NCI-H524 treated with DMSO at 0.1 percent for 48 hours (cell line): ENCODE measurements at places on chromosomes 16 and 17.

GRCh38 chr16:48326915-48327314 lies 58.3 kb downstream of the SIAH1 start:
- no peak for DNase-seq

DNA sequence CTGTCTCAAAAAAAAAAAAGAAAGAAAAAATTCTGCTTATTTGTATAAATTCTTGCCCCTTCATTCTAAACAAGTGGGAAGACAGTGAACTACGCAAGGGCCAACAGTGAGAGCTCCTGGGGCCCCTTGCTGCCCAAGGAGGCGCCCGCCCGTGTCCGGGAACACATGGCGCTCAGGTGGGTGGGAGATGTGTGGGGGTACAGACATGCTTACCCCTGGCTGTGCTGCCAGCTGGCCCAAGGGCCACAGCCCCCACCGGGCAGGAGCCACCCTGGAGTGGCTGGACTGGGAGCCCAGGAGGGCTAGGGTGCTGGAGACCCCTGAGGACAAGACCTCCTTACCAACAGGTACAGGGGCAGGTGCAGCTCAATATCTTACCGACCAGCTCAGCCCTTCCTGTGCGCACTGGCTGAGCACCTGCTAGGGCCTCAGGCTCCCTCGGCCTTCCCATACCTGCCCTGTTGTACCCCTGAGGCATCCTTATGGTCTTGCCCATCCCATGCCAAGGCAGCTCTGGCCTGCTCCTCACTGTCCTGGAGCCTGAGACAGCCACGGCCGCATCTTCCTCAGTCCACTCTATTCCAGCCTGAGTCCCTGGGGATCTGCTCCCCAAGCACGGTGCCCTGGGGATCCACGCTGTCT lies 56.2 kb downstream of the CCDC57 start:
- no peak for DNase-seq

DNA sequence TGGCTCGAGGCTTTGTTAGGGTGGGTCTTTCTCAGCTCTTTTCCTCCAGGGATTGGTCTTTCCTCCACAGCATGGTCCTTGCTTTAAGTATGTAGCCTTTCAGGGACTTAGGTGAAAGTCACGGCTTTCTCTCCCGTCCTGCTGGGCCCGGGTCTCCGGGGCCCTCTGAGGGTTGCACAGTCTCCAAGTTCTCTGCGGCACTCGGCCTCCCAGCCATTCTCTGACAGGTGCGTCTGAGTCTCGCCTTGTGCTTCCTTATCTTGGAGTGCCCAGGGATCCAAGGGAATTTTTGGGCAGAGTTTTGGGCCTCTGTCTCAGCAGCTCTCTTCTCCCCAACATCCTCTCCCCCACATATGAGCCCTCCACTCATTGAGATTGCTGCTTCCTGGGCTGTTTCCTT lies 36.6 kb downstream of the ZNF750 start:
- no peak for DNase-seq

DNA sequence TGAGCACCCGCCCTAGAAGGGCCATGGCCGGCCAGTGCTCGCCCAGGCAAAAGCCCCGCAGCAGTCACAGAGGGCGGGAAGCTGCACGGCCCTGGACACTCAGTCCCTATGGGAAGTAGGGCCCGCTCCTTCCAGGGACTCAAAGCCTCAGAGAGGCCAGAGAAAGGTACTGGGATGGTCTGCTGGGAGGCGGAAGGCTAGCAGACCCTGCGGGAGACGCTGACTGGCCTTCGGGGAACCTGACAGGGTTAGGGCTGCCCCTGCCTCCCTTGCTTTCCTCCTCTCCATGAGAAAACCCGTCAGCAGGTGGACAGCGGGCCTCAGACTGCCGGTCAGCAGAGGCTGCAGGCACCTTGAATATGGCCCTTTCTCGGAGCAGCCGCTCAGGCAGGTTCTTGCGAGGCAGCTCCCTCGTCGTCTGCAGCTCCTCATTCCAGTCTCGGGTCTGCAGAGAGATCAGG lies 11.5 kb downstream of the CLUH start:
- no peak for DNase-seq

DNA sequence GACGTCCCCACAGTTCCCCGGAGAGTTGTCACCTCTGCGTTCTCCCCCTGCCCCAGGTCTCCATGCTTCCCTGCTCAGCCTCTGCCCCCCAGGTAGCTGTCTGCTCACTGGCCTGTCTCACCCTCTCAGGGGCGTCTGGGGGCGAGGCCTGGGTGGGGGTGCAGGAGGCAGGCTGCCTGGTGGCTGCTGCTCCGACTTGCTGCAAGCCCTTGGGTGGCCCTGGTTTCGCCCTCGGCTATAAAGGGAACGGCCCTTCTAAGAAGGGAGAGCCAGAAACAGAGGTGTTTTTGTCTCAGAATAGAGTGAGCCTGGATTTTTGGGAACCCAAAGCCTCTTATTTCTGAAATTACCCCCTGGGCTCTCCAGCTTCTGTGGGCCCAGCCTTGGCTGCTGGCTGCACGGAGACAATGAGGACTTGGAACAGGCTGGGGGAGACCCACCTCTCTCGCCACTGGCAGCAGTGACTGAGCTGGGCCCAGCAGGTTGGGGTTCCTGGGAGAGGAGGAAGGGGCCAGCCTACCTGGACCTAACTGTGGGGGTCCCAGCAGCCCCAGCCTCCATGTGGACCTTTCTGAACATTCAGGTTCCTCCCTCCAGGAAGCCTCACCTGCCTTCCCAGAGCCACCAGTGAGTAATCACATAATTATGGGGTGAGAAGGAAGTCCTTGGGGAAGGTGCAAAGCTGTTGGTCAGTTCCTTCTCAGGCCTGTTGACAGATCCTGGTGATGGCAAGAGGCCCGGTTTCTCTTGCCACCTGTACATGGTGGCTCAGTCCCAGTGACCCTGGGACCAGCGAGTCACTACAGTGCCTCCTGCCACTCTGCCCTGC lies 15.5 kb upstream of the SPNS2 start:
- no peak for DNase-seq

DNA sequence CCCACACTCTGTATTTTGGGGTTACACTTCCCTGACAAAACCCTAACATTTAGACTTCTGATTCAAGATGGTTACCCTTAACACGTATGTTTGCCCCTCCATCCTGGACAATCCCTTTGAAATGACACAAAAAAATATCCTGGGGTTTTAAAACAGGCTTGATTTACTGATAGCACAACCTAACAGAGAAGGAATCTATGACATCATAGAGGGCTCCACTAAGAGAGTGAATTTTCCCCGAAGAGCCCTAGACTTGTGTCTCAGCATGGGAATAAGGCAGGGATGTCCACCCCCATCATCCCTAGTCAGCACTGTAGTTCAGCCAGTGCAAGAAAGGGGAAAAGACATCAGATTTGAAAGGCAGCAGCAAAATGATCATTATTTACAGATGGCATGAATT lies 15.8 kb upstream of the SRCIN1 start:
- DNase-seq, result no peak

GRCh38 chr17:75571885-75572215 lies 15.8 kb upstream of the MYO15B start:
- no peak for DNase-seq

DNA sequence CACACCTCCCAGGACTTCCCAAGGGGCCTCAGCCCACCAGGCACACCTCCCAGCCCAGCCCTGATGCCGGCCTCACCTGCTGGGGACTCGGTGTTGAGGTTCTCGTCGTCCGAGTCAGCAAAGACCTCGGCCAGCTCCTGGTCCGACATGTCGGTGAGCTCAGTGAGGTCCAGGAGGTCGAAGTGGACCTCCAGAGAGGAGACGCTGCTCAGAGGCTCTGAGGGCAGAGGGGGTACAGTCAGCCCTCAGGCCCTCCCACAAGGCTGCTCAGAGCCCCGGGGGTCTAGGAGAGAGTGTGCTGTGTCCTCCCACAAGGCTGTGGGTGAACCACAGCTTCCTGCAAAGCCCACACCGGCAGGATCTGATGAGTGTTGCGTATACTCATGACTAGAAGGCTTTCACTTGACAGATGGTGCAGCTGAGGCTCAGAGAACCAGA lies 10.5 kb downstream of the DBNDD1 start:
- DNase-seq, result no peak

DNA sequence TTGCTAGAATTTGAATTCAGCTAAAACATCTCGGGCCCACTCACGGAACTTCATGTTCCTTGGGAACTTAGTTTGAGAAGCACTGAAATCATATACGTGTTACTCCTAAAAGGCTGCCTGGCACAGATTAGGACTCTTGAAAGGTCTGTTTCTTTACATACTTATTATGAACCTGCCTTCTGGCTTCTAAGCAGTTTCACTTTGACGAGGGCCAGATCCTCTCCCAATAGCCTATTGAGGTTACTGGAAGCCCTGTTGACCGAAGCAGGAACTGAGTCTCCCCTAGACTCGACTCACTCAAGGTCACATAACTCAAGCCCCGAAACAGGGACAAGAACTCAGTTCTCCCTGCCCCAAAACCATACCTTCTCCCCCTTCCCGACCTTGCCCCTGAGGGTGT lies 121.9 kb upstream of the PLCG2 start:
- no peak for DNase-seq

DNA sequence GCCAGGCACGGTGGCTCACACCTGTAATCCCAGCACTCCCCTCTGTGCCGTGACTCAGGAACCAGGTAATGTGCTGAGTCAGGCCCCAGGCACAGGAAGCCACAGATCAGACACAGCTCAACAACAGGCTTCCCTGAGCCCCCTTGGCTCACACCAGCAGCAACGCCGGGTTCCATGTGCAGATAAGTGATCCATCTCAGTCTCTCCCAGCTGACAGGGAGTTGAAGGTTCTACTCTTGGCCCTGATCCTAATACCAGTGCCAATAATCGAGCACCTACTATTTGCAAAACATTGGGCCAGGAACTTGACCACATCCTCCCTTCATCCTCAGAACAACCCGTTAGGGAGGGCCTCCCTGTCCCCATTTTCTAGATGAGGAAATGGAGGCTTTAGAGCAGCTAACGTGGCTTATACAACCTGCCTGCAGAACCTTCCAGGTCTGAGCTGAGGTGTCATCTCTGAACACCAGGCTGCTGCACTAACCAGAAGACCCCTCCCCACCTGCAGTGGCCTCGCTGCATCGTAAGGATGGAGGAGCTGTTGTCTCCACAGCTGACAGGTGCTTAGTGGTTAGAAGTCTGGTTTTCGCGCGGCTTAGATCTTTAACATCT lies 64.8 kb upstream of the AMZ2 start:
- DNase-seq, result no peak

GRCh38 chr17:42684929-42685556 lies 2.7 kb downstream of the CNTNAP1 start:
- DNase-seq, result no peak

DNA sequence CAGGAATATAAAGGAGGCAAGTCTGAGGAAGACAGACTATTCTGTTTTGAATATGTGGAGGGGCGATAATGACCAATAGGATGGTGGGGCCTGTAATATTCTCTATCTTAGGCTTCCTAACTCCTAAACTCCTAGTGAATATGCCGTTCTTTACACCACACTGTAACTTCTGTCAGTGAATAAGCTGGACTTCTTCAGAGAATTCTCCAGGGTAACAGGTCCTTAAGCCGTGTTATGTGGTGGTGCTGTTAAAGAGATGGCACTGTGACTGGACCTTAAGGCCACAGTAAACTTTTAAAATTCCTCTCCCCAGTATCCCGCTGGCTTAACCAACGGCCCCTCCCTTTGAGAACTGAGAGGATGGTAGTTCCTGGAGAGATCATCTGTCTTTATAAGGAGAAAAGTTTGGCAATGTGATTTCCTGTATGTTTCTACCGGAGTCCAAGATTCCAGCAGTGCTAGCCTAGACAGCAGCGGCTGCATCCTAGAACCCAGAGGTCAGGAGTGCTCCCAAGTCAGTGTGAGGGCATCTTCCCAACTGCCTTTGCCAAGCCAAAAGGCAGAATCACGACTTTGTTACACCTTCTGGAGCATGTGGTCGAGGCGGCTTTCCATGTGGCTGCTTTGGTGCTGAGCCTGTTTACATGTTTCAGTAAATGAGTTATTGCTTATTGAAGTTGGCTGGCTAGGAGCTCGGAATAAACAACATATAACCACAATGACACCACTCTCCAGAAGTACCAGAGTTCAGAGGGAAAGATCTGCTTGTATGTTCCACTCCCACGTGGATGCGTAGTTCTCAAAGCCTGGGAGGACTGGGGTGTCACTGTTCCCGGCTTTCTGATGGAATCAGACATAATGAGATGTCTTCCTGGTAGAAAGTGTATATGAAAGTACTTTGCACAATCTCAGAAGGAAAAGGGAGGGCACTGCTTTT lies 41.0 kb downstream of the TUBD1 start:
- DNase-seq, result no peak

GRCh38 chr17:7128160-7128559 lies 13.5 kb upstream of the ASGR2 start:
- no peak for DNase-seq

GRCh38 chr17:40168262-40168832 lies 8.9 kb upstream of the RAPGEFL1 start:
- DNase-seq, result no peak

DNA sequence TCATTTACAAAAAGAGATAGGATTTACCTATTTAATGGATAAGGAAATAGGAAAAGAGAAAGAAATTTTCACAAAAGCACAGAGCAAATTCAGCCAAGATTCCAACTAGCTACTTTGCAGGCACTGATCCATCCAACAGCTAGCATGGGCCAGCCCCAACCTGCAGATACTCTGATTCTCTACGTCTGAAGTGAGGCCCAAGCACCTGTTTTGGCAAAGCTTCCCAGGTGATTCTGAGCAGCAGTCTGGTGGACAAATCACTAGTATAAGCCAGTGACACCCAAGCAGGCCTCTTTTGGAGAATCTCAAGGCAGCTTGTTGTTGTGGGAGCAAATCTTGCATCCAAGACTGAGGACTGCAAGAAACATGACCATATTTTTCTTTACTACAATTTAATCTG lies 20.9 kb upstream of the CALB2 start:
- DNase-seq, result no peak

- DNase-seq, result no peak
These were observed 382 bp downstream of the PITPNA start for GRCh38 chr17:1562176-1562643.

DNA sequence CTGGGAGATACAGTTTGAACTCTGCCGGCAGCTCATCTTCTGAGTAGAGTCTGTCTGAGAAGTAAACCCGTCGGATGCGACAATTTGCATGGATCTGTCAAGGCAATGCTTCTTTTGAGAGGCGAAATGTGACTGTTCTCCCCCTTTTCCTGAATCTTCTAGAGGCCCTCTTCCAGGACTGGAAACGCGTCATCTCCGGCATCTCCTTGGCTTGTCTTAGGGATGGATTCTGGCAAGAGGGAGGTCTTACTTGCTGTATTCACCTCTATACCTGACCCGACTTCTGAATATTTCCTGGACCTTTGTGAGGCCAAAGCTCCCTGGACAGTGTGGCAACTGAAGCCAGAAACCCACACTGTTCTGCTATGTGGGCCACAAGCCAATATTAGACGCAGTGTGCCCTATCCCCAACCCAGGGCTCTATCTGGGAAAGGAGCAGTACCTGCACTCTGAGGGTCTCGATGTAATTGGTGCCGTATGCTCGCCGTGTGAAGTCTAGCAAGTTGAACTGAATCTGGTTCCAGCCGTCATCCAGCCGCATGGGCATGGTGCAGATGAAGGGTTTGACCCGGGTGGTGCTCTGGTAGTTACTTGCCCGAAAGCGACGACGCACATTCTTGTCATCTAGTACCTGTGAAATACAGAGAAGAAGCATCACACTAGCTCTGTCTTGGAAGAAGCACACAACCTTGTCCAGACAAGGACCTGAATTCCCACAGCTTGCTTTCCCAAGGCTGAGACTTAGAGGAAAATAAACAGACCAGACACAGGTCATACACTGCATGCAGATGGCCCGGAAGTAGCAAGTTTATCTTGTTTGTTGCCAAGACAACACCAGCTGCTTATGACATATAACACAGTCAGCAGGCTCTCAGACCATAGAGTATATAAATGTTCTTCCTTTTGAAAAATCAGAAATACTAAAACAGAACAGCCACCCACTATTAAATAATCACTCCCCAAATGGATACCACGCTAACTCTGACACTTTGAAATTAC lies 14.1 kb downstream of the CFAP20 start:
- DNase-seq, result no peak

GRCh38 chr17:1947229-1947742 lies 77.8 kb downstream of the RTN4RL1 start:
- no peak for DNase-seq
